Stimulated activated CD8-positive, alpha-beta memory T cell treated with anti-CD3 and anti-CD28 coated beads, Interleukin-4, amount 100 ng/mL, for 1 hour (primary cell): ENCODE measurements at places on chromosomes 4 and X.

DNA sequence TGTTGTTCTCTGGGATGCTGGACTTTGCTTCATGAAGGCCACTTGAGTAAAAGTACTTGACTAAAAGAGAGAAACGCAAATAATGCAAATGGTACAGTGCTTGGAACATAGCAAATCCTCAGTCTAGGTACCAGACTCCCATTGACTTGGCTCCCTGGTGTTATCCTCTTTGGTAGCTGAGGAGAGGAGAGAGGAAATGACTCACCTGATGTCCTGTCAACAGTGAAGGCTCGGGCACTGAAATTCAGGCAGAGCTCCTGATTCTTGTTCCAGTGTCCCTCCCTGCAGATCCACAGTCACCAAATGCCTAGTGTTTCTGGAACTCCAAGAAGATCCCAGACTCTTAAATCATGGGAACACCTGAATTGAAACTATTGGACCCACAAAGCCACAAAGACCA lies 22.5 kb upstream of the TCEAL4 start:
- DNase-seq, result no peak

DNA sequence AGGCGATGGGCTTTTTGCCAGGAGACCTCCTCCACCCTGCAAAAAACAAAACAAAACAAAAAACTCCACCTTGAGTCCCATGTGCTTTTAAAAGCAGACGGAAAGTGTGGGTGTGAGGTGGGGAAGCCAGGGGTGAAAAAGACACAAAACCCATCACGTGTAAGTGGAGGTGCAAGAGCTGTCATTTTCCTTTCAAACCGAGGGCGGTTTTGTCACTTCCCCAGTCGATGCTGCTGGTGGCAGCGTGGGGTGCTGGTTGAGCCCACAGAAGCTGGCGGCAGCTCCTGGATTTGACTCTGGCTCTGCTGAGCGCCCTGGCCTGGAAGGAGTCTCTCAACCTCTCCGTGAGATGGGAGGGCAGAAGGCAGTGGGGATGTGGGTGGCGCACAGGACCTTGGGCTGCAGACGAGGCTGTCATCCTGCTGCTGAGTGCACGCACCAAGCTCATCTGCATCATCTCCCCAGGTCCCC lies 110.0 kb downstream of the PSAPL1 start:
- DNase-seq, result no peak

GRCh38 chr4:140704392-140704960 lies 51.7 kb downstream of the TBC1D9 start:
- DNase-seq, result no peak

GRCh38 chrX:367866-368265 lies 18.8 kb downstream of the PPP2R3B start:
- DNase-seq, result no peak

DNA sequence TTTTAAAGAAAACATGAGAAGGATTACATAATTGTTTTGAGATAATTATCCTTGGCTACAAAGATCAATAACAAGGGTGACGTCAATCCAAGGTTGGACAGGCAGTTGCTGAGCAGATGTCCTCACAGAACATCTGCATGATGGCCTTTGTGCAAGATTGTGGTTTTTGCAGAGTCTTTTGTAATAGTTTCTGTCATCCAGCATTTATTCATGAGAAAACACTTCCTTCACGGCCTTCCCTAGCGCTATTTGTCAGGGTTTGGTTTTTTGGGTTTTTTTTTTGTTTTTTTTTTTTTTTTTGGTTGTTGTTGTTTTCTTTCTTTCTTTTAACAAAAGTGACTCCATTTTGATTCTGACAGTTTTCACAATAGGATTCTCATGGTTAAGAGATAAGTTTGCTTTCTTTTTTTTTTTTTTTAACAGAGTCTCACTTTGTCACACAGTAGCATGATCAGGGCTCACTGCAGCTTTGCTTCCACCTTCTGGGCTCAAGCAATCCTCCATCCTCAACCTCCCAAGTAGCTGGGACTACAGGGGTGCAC lies 31.5 kb upstream of the ELF2 start:
- DNase-seq, result no peak

DNA sequence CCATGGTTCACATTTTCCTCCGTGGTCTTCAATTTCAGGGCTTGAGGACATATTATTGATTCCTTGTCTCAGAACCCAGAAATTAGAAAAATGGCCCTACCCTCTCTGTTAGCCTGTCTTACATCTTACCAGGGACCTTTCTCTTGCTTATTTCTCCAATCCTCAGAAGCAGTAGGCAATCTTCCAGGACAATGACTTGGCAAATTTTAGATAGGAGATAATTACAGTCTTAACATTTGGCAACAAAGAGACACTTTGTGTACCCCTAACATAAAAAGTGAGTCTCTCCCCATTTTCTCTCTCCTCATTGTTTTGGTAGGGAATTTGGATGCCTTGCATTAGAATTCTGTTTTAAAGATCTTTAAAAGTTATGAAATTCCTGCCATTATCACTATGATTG lies 778.1 kb upstream of the SLIT2 start:
- no peak for DNase-seq

DNA sequence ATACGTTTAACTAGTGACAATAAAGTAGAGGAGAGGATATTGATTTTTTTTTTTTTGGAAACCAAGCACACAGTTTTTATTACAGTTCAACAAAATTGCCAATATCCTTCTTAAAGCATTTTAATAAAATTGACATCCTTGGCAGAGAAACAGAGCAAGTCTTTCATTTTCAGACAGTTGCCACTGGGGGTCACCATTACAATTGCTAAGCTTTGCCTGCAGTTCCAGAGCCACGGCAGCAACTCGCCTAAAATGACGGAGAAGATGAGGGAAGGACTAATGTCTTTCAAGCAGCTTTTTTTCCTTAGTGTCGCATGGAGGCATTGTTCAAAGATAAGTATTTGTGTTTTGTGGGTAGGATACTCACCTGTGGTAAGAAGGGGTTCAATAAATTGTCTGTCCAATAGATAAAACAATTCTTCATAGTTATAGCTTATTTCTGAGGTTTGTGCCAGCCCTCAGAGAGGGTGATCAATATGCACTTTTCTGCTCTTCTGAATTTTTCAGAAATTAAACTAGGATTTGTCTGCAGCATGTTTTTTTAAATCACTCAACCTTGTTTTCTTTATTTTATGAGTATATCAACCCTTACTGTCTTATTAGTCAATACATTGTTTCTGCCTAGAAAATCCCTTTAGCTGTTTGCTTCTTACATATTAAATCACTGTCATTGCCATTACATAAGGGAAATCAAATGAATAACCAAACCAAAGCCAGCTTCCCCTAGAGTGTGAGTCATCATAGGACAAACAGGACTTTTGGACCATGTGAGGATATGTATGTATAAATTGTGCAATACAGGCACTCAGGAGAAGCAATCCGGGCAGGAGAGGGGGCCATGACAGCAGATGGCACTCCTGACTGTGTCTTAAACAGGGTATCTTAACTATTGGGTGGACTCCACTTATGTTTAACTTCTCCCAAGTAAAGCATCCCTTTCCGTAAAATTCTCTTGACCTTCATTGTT lies 508.1 kb upstream of the ARX start:
- DNase-seq, result no peak

DNA sequence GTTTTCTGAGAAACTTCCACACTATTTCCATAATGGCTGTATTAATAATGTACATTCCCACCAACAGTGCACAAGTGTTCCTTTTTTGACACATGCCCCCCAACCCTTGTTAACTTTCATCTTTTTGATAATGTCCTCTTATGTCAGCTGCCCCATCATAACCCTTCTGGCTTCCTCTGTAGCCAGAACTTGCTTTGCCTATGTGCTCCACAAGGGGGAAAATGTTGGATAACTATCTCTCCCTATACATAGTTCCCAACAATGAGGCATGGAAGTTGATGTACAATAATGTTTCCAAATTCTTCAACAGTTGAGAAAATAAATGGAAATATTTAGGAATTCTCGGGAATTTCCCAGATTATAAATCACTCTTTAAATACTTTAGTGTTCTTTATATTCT lies 142.9 kb downstream of the ASB9 start:
- DNase-seq, result no peak

GRCh38 chr4:76488888-76489685 lies 54.1 kb downstream of the SHROOM3 start:
- no peak for DNase-seq

- no peak for DNase-seq
Observed at GRCh38 chr4:184807797-184808712, 17.7 kb downstream of the ACSL1 start.

DNA sequence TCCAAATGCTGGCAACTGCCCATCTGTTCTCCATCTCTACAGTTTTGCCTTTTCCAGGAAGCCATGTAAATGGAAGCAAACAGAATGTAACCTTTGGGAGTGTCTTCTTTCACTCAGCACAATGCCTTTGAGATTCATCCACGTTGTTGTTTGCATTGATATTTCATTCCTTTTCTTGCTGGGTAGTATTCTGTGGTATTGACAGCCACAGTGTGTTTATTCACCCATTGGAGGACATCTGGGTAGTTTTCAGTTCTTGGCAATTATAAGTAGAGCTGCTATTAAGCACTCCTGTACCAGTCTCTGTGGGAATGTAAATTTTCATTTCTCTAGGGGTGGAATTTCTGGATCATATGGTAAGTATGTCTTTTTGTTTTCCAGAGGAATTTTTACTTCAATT lies 194.3 kb upstream of the RPS6KA3 start:
- no peak for DNase-seq

GRCh38 chr4:74624351-74625151 lies 169.8 kb downstream of the BTC start:
- no peak for DNase-seq

- no peak for DNase-seq
Observed at GRCh38 chrX:32937043-32937442, 274.3 kb downstream of the DMD start.

DNA sequence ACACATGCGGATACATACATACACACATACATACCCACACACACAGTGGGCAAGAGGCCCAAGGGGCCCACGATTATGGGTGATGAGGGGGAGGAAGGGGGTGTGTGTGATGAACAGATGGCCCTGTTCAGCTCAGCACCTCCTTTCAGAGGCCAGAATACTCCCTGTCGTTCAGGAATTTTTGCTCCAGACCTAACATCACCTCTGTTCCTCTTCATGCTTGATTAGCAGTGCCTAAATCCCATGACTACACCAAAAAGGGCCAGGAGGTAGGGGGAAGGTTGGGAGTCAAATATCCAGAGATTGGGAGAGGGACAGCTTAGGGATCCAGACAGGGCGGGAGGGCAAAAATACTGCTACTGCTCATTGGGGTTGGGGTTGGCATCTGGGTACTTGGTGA lies 42.7 kb downstream of the SMC1A start:
- no peak for DNase-seq

DNA sequence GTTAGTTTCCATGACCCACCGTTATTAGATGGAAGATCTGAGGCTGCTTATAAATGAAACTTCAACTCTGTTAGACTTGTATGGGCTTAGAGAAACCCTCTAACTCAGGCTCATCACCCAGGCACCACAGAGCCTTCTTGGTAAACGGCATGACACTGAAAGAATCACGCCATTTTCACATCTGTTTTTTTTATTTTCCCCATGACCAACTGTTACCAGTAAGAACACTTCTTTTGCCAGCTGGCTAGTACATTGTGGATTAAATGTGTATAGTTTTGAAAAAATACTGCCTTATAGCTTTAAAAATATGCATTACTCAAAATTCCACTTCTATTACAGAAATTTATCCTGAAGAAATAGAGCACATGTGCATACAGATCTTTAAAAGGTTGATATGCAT lies 48.0 kb upstream of the APELA start:
- no peak for DNase-seq

DNA sequence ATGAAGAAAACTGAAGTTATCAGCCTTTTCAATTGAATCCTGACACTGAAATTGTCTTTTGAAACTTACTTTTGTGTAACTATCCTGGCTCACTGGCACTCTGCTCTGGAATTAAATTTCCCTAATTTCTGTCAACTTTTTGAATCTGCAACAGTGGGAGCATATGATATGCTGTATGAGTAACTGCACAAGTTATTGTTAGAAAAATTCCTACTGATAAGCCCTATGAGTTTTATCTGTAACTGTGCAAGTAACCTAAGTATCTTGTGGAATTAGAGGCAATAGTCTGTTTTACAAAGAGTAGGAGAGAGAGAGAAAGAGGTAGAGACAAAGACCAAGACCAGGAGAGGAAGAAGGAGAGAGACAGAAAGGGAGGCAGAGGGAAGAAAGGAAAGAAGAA lies 9.2 kb upstream of the HPGD start:
- DNase-seq, result no peak

GRCh38 chr4:53890461-53890860 lies 173.9 kb downstream of the CHIC2 start:
- no peak for DNase-seq

DNA sequence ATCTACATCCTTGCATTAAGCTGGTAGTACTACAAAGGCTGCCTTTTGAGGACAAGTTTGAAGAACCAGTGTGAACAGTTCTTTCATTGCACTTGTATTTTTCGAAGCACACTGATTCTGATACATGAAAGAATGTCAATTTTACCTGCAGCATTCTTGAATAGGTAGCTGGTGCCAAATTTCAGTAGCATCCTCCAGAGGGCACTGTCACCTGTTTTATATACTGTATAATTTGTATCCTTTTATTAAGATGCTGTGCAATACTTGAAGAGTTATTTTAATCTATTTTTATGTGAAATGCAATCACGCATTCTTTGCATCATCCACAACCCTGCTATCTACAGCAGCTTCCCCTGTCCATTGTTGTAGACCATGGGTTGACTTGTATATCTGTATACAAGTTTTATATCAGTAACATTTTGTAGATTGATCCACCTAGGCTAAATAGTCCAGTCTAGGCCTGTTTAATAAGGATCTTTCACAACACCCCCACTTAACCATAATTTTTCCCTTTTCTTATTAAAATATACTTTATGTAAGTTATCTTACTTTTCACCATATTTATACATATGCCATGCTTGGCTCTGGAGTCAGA lies 325.7 kb downstream of the PCDH7 start:
- no peak for DNase-seq

- DNase-seq, result no peak
Observed at GRCh38 chr4:115852767-115853091, 739.3 kb upstream of the NDST4 start.

GRCh38 chr4:43362875-43363636 lies 470.5 kb downstream of the GRXCR1 start:
- DNase-seq, result no peak

DNA sequence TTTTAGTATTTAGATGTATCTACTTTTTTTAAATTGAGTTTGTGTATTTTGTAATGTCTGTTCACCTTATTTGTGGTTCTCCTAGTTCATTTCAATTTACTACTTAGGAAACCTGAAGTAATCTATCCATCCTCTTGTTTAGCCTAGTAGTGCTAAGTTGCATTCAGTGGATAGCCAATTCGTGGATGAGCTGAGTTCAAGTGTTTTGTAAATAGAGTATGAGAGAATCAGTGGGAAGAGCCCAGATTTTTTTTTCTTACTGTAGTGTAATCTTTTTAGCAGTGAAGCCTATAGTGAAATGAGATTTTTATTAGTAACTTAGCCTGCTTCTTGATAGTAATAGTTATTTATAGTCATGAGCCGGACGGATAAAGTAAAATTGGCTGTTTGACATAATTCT lies 21.7 kb downstream of the STAG2 start:
- DNase-seq, result no peak

GRCh38 chr4:47462799-47463234 lies 685 bp downstream of the COMMD8 start:
- no peak for DNase-seq

GRCh38 chr4:78627966-78628678 lies 76.6 kb downstream of the ANXA3 start:
- no peak for DNase-seq

GRCh38 chr4:39840027-39840426 lies 137.7 kb downstream of the PDS5A start:
- no peak for DNase-seq

GRCh38 chr4:185810746-185811508 lies 1.1 kb downstream of the SORBS2 start:
- no peak for DNase-seq
